ENCODE measurements at places on chromosomes 7 and 10. TPM values are rescaled to one million over a fixed set of nuclear protein-coding genes. Genes with fewer than 3 reads are reported as not detected.

Gene PRF1
- total RNA-seq: 1.5 TPM

Gene C10orf67
- 0.27 TPM for total RNA-seq

Gene SUGCT
- 4.4 TPM for total RNA-seq

Gene STAG3
- total RNA-seq: not detected

Gene AQP1
- total RNA-seq: 352 TPM

Gene CREB3L2
- total RNA-seq: 41.5 TPM

Gene CRCP
- total RNA-seq: 25.7 TPM

Gene SLC26A5
- total RNA-seq: not detected

Gene TAS2R4
- total RNA-seq: 0.26 TPM

Gene RPEL1
- not detected for total RNA-seq

Gene CAMK2B
- total RNA-seq: 75.8 TPM

Gene SLC18A3
- not detected for total RNA-seq

DNA sequence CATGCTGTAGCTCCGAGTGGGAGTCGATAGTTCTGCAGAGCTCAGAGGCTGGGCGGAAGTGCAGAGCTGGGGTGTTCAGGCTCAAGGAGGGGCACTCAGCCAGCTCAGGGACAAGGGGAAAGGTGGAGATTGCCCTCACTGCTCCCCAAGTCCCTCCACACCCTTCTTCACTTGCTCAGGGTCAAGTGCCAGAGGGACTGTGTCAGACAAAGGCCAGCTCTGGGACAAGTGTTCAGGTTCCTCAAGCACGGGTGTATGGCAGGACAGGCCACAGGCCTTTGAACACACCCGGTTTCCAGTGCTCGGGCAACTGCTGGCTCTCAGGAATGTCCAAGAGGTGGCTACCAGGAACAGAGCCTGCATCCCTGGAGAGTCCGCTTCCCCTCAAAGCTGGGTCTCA lies 293.0 kb upstream of the PODXL start:
- no peak for DNase-seq

- DNase-seq: no peak
Observed at GRCh38 chr7:50397971-50398324, 52.2 kb downstream of the FIGNL1 start.

GRCh38 chr7:92797284-92797683 lies 39.1 kb downstream of the CDK6 start:
- no peak for DNase-seq

DNA sequence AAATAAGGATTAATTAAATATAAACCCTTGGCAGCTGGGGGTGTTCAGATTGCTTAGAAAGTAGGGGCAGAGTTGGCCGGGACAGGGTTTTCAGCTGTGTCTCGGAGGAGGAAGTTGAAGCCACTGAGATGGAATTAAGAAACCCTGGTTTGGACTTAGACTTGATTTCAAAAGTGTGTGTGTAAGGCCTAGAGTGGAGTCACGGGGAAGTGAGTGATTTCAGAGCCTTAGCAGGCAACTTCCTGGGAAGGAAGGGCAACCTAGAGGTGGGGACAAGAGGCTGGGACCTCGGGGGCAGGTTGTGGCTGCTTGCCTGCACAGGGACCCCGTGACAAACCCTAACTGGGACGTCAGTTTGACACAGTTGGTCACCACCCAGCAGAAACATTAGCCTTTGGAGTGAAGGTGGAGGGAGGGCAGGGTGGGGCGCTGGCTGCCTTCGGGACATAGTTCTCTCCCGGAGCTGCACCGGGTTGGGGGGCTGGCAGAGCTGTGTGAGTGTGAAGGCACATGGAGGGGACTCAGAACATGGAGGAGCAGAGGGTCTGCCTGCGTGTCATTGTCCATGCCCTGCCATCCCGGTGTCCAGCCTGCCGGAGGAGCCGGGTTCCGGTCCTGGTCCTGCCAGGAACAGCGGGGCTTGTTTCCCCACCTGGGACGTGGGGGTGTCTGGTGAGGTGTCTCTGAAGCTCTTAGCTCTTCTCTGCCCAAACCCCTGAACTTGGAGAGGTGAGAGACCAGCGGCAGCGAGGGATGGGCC lies 1.8 kb downstream of the BRI3 start:
- peak; percentile 60 for DNase-seq

GRCh38 chr7:140610204-140611165 lies 30.1 kb downstream of the DENND2A start:
- no peak for DNase-seq

GRCh38 chr10:78190051-78190825 lies 156.6 kb downstream of the RPS24 start:
- DNase-seq: no peak

DNA sequence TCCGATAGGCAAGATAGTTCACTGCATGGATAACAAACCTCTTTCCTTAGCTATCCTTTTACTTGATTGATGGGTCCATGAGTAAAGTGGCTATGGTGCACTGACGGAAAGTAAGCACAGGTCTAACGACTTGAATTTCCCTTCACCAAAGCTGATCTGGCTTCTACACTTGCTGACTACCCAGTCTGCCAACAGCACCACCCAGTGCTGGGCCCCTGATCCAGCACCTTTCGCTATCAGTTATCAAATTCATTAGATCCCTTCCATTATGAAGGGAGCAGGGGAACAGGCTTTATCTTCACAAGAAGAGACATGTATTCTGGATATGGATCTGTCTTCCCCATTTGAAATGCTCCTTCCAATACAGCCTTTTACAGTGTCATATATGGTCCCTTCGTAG lies 855.9 kb downstream of the GRID1 start:
- no peak for DNase-seq

DNA sequence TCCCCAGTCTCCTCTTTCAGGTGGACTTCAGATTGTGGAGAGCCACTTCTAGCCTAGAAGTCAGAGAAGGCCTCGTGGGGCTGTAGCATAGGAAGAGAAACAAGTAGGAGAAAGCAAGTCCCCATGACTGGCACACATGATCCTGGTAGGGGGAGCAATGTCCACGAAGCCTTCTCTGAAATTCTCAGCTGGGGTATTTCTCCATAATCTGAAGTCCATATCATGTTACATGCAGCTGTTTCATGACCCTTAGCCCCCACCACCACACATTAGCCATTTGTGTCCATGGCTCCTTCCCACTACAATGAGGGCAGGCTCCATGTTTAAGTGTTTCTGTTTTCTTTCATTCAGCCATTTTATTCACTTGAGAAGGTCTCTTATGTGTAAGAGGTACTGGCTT lies 43.2 kb downstream of the LAMB4 start:
- DNase-seq: no peak

- no peak for DNase-seq
Observed at GRCh38 chr10:73806176-73806950, 5.0 kb downstream of the NDST2 start.
